ENCODE measurements at places on chromosomes 7 and 10.
A peak's percentile ranks its signal among the peaks of the same experiment; 100 is the strongest.

DNA sequence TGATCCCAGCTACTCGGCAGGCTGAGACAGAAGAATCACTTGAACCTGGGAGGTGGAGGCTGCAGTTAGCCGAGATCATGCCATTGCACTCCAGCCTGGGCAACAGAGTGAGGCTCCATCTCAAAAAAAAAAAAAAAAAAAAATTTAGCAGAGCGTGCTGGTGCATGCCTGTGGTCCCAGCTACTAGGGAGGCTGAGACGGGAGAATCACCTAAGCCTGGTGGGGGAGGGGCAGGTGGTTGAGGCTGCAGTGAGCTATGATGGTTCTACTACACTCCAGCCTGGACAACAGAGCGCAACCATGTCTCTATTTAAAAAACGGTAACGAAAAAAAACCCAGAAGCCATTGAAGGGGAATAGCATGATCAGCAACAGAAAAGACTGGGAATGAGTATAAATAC lies 89.9 kb downstream of the ARHGAP12 start:
- no peak for DNase-seq
- peaks cover 2% of the 10 kb centered on the region for H3K4me1 ChIP-seq
- H3K27me3 ChIP-seq = no peaks in the 10 kb centered on the region
- no peak overlapping the region for H3K4me3 ChIP-seq
- no peaks in the 10 kb centered on the region for H3K36me3 ChIP-seq

- no peak overlapping the region for H3K27ac ChIP-seq
- H3K36me3 ChIP-seq = no peaks in the 10 kb centered on the region
- H3K4me3 ChIP-seq = no peak overlapping the region
- DNase-seq = no peak
- H3K27me3 ChIP-seq = no peaks in the 10 kb centered on the region
These were observed 76.0 kb upstream of the IL6 start for GRCh38 chr7:22651036-22651435.

DNA sequence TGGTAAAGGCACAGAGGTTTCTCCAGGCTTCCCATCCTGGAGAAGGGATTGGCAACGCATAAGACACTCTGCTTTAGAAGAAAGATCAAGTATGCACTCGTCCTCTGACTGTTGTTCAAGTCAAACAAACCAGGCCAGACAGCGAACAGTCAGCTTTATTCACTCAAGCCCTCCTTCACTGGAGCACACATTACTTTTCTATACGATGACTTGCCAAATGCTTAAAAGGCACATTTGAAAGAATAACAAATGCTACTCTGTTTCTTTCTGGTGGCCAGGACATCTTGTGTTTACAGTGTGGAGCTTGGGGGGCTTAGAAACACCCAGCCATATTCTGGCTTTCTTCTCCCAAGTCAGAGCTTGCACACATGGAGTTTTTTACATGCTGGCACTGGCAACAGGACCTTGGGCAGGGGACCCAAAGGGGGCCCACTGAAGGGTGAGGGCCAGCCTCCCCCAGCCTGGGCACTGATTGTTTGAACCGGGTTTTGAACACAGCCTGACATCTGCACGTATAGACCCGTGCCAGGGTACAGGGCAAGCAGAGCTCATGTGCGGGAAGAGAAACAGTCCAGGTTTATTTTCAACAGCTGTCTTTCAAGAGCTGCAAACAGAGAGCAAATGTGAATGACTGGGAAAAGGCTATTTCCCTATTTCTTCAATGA lies 33.3 kb upstream of the FGFR2 start:
- no peaks in the 10 kb centered on the region for H3K36me3 ChIP-seq
- H3K27ac ChIP-seq = no peak overlapping the region
- H3K27me3 ChIP-seq = no peaks in the 10 kb centered on the region
- H3K4me1 ChIP-seq = no peaks in the 10 kb centered on the region

DNA sequence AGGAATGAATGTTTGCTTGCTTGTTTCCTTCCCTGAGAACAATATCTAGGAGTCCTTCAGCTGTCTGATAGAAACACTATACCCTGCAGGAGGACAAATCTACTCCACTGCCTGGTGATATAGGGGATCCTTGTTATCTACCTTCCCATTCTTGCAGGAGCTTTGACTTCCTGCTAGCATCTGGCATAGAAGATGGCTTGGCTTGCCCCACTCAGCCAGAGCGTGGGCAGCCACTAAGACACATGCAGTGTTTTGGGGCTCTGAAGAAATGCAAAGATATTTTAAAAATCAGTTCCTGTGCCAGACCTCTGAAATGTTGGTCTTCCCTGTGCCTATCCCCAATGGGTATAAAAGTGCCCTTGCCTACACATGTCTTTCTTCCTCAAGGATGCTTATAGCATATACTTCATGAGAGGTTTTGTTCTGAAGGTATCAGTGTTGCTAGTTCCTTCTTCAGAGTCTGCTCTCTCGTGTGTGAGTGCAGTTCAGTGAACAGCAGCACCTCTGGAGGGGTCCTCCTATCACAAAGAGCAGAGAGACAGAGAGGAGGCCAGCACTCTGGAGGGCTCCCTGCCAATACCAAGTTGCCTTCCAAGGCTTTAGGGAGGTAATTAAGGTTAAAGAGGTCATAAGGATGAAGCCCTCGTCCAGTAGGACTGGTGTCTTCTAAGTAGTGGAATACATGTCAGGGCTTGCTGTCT lies 149.1 kb upstream of the CALCR start:
- no peak for DNase-seq
- no peak overlapping the region for H3K4me3 ChIP-seq
- H3K36me3 ChIP-seq = no peaks in the 10 kb centered on the region
- H3K4me1 ChIP-seq = no peaks in the 10 kb centered on the region
- no peak overlapping the region for H3K27ac ChIP-seq
- no peaks in the 10 kb centered on the region for H3K27me3 ChIP-seq

GRCh38 chr10:87818505-87819288 lies 671 bp upstream of the ATAD1 start:
- peak overlapping the region; percentile 82 for H3K27ac ChIP-seq
- H3K27me3 ChIP-seq = no peaks in the 10 kb centered on the region
- DNase-seq = peak; percentile 64
- H3K4me1 ChIP-seq = peaks cover 7% of the 10 kb centered on the region

GRCh38 chr10:48811917-48812316 lies 127.2 kb downstream of the WDFY4 start:
- H3K4me1 ChIP-seq = peaks cover 15% of the 10 kb centered on the region
- no peaks in the 10 kb centered on the region for H3K27me3 ChIP-seq
- H3K4me3 ChIP-seq = no peak overlapping the region
- DNase-seq = no peak

GRCh38 chr10:105159268-105159667 lies 518.2 kb downstream of the SORCS3 start:
- H3K4me1 ChIP-seq = no peaks in the 10 kb centered on the region
- H3K27ac ChIP-seq = no peak overlapping the region
- H3K27me3 ChIP-seq = no peaks in the 10 kb centered on the region

DNA sequence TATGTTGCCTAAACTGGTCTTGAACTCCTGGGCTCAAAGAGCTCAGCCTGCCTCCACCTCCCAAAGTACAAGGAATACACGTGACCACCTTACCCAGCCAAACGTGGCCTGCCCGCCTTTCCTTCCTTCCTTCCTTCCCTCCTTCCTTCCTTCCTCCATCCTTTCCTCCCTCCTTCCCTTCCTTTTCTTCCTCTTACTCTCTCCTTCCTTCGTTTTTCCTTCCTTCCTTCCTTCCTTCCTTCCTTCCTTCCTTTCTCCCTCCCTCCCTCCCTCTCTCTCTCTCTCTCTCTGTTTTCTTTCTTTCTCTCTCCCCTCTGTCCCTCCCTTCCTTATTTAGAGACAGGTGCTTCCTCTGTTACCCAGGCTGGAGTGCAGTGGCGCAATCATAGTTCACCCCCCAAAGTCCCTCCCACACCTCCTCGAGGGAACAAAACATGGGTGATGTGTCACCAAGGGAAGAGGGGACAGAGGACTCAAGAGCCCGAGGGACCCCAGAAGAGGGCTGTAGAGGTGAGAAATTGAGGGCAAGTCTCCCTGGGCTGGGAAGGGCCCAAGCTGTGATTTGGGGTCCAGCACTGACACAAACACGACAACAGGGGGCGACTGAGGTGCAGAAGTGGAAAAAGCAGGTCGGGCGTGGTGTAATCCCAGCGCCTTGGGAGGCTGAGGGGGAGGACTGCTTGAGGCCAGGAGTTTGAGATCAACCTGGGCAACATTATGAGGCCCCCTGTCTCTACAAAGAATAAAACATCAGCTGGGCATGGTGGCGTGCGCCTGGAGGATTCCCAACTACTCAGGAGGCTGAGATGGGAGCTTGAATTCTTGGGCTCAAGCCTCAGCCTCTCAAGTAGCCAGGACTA lies 28.1 kb downstream of the EPHB4 start:
- H3K27me3 ChIP-seq = peaks cover 47% of the 10 kb centered on the region
- DNase-seq = peak; percentile 14
- no peak overlapping the region for H3K4me3 ChIP-seq
- H3K4me1 ChIP-seq = no peaks in the 10 kb centered on the region
- H3K36me3 ChIP-seq = no peaks in the 10 kb centered on the region

DNA sequence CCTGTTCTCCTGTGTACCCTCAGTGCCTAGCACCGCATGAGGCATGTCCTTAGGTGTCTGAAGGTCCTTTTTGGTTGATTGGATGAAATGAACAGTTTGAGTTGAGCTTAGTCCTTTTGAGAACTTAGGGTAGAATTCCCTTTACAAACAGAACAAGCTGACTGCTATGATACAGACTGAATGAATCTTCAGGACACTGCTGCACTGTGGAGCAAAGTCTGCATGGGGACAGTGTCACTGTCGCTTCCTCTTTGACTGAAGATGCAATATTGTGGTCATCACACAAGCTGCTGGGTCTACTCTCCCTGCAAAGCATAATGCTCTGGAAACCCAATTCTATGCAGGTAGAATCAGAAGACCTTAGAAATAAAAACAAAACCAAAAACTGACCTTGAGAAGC lies 8.6 kb upstream of the PLAU start:
- no peak overlapping the region for H3K4me3 ChIP-seq
- no peaks in the 10 kb centered on the region for H3K36me3 ChIP-seq
- no peak overlapping the region for H3K27ac ChIP-seq

DNA sequence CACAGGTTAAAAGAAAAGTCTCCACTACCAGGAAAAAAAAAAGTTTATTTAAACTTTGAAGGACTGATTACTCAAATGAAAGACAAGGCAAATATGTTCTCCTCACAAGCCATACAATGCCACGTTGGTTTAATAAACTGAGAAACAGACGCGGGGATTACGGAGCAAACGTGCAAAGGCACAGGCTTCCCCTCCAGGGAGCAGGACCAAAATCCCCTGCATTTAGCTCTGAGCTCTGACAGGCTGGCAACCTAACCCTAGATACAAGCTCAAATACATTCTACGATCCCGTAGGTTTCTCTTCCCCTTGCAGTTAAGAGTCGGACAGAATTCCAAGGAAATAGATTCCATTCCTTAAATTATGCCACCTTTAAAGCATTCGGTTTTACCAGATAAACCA lies 7.7 kb upstream of the GRB10 start:
- DNase-seq = no peak
- H3K4me3 ChIP-seq = no peak overlapping the region
- H3K27ac ChIP-seq = no peak overlapping the region
- no peaks in the 10 kb centered on the region for H3K36me3 ChIP-seq
- peaks cover 8% of the 10 kb centered on the region for H3K4me1 ChIP-seq

GRCh38 chr10:130636313-130636930 lies 500.2 kb downstream of the GLRX3 start:
- no peaks in the 10 kb centered on the region for H3K36me3 ChIP-seq
- H3K27ac ChIP-seq = no peak overlapping the region
- no peak overlapping the region for H3K4me3 ChIP-seq
- H3K4me1 ChIP-seq = no peaks in the 10 kb centered on the region
- no peak for DNase-seq
- H3K27me3 ChIP-seq = peaks cover 2% of the 10 kb centered on the region

DNA sequence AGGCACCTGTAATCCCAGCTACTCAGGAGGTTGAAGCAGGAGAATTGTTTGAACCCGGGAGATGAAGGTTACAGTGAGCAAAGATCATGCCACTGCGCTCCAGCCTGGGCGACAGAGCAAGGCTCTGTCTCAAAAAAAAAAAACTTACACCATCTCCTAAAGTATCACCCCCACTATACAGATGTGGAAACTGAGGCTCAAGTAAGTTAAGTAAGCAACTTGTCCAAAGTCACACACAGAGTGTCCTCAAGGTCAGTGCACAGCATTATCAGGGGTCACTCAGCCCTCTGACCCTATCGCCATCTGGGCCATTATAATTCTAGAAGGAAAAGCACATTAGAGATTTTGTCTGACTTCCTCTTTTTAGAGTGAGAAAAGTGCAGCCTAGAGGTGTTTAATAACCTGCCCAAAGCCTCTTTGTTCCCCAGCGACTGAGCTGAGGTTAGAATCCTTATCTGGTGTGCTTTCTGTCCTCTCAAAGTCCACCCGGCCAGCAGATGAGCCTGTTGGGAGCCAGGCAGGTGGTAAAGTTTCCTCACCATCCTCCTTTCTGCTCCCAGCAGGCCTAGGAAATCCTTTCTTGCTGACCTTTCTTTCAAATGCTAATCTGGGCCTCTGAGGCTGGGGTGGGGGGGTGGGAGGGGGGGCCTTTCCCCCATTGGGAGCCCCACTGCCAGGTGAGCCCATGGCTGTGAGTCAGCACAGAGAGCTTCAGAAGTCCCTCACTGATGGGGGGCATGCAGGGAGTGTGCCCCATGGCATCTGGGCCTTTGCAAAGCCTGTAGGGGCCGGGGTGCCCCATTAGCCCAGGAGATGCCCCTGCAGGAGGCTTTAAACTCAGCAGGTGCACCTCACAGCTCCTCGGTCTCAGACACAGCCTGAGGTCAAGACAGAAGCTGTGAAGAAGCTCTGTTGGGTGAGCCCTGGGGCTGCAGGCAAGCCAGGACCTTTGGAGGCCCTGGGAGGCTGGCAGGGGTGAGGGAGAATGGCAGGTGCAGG lies 12.0 kb upstream of the KCNMA1 start:
- H3K4me3 ChIP-seq = no peak overlapping the region
- H3K36me3 ChIP-seq = no peaks in the 10 kb centered on the region
- H3K4me1 ChIP-seq = no peaks in the 10 kb centered on the region
- DNase-seq = no peak

DNA sequence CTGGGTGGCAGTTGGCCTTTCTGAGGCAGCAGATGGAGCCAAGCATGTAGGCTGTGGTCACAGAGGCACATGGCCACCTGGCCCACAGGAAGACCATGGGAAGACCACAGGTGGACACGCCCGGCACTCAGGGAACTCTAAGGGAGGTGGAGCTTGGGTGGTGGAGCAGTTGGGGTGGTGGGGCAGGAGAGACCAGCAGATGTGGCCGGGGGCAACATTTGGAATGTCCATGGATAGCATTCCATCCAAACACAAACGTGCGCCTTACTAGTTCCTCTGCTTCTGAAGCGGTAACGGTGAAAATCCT lies 290.9 kb downstream of the PTPRN2 start:
- no peak for DNase-seq
- peaks cover 11% of the 10 kb centered on the region for H3K27me3 ChIP-seq
- H3K27ac ChIP-seq = no peak overlapping the region
- no peak overlapping the region for H3K4me3 ChIP-seq
- no peaks in the 10 kb centered on the region for H3K4me1 ChIP-seq
